Naive thymus-derived CD4-positive, alpha-beta T cell (primary cell): ENCODE measurements at places on chromosomes 1 and 21. TPM values are rescaled to one million over a fixed set of nuclear protein-coding genes. Genes with fewer than 3 reads are reported as not detected.

DNA sequence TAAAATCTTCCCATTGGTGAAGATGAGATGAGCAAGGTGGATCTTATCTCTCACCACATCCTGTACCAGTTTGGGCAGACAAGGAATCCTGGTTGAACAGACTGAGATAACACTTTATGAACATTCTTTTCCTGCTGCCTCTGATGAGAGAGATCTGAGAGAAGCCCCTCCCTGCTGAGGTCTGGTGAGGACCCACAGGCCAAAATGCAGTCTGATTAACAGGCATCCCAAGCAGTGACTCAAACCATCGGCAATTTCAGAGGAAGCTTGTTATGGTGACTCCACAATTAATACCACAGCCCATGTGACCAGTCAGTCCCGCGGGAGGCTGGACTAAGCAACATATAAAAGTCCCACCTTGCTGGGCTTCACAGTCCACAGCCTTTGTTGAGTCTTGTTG is at the start of gene PRR9:
Gene PRR9 (plus strand): TSS at position 373 of the 400 bp plus-strand sequence. CDS start 561 bp downstream, outside the sequence.
- no peak for DNase-seq

Gene GBP6
- total RNA-seq: 2.4 and 2.8 TPM in 2 replicates

GRCh38 chr21:26168371-26168770 is 2.2 kb downstream of the APP start:
- DNase-seq: no peak

Gene SAMSN1
- 27.5 TPM for total RNA-seq

GRCh38 chr1:68024635-68025338 is 25.6 kb downstream of the DIRAS3 start:
- DNase-seq: no peak

GRCh38 chr1:118246646-118247045 is 61.6 kb upstream of the SPAG17 start:
- DNase-seq: no peak

DNA sequence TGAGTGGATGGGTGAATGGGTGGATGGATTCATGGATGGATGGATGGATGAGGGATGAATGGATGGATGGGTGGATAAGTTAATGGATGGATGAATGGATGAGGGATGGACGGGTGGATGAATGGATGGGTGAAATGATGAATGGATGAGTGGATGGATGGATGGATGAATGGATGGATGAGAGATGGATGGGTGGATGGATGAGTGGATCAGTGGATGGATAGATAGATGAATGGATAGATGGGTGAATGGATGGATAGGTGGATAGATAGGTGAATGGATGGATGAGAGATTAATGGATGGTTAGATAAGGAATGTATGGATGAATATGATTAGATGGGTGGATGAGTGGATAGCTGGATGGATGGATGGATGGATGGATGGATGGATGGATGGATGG is 313.5 kb downstream of the NPHP4 start:
- DNase-seq: no peak

DNA sequence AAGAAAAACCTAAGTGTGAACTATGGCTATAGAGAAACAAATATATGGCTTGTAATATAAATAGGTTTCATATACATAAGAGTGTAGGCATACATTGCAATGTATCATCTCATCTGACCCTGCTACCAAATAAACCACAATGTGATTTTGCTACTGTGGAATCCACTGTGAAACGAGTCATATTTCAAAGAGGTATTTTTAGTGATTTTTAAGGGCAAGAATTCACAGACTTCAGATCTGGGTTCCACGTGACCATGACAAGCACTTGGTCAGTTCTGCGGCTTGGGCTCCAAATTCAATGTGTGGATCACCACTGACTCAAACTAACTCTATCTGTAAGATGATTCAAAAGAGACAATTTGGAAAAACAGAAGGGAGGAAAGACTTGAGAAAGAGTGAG is 147.0 kb upstream of the ERG start:
- no peak for DNase-seq

DNA sequence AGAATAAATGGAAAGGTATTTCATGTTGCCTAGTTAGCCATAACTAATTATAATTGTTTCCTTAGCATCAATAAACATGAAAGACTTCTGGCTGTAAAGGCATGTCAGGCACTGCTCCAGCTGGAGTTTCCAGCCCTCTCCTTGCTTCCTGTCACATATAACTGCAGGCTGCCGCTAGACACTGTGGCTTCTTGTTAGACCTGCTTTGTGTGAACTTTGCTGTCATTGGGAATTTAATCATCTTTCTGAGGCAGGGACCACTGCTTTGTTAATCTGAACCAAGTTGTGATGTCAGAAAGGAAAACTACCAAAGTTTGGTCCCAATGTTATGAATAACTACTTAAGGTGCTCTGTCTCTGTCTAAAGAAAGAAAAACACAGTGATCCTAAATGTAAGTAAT is 90.3 kb upstream of the DUSP10 start:
- DNase-seq: no peak

GRCh38 chr1:110266834-110267233 is 56.7 kb downstream of the KCNC4 start:
- DNase-seq: no peak

DNA sequence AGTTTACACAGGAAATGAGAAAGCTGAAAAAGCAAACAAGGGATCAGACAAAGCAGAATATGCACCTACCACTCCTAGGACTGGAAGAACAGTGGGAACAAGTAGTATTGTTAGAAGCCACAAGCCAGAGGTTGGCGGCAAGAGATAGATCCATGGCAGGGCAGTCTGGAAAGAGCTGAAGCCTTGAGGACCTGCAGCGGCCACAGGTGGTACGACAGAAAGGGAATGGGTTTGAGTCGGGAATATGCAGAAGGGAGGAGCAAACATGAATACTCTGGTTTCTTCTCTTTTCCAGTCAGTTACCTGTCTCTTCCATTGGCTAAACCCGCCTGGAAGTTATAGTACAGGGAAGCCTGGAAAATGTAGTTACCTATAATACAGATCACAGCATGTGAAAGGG is 3.9 kb upstream of the PCNX2 start:
- DNase-seq: no peak

DNA sequence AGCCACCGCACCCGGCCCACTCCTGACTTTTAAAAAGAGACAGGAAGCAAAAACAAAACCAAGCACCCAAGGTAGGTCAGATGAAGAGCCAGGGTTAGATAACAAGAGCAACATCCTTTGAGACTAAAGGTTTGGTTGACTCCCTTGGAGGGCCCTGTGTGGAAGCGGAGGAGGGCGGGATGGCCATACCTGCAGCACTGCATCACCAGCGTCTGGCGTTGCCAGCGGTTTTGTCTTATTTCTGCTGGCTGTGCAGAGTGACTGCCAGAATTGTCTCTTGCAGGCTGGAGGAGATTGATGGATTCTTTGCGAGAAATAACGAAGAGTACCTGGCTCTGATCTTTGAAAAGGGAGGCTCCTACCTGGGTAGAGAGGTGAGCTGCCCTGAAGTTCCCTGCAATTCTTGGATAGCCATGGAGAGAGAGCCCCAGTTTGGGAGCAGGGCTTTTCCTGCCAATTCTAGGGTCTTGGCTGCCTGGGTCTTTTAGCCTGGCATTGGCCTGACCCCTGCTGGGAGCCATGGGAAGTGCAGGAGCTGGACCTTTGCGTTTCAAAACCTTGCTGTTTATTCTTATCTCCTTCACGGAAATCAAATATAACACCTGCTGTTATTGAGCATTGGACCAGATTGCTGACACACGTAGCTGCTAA is 24.0 kb downstream of the QSOX1 start:
- DNase-seq: peak; percentile 35

GRCh38 chr1:197320991-197321531 is 53.0 kb downstream of the CRB1 start:
- no peak for DNase-seq

DNA sequence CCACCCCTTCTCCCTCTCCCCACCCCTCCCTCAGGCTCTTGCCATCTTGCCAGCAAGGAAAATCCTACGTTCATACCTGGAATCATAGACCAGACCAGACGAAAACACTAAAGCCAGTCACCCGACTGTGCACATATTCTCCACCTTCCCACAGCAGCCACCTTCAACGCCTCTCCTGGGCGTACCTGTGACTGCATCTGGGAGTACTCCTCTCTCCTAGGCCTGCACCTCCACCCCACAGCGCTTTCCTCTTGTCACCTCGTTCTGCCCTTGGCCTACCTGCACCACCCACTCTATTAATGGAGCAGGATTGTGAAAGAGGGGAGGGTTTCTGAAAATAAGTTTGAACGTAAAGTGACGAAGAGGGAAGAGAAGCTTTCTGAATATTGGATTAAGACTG is 17.8 kb downstream of the PAPPA2 start:
- DNase-seq: no peak

- no peak for DNase-seq
Observed at GRCh38 chr1:43711049-43711448, 3.7 kb downstream of the ST3GAL3 start.

GRCh38 chr1:118821801-118822200 is 166.3 kb downstream of the TBX15 start:
- no peak for DNase-seq

Gene RGS8
- not detected for total RNA-seq

Gene ZNF683
- total RNA-seq: 0.25 TPM in 1 of 2 replicates, not detected in the other

Gene ABCG1
- 28.2 TPM for total RNA-seq

DNA sequence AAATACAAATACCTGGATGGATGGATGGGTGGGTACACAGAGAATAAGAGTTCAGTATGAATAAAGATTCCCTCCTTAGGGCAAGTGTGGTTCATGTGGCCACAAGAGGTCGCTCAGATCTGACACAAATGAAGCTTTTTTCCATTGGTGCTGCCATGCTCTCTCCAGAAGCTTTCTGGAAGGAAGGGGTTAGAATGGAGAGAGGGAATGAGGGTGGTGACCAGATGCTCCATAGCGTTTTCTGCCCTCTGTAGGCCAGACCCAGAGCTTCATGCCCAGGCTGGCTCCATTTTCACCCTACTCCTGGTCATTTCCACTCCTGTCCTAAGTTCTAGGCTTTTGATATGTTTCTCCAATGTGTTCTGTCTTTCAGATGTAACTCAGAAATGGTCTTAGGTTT is 3.3 kb upstream of the FCRL6 start:
- peak; percentile 11 for DNase-seq

GRCh38 chr1:40853113-40853884 is 8.9 kb downstream of the CITED4 start:
- no peak for DNase-seq

GRCh38 chr1:185813401-185813979 is 79.3 kb downstream of the HMCN1 start:
- DNase-seq: no peak

Gene THRAP3
- total RNA-seq: 122 TPM

DNA sequence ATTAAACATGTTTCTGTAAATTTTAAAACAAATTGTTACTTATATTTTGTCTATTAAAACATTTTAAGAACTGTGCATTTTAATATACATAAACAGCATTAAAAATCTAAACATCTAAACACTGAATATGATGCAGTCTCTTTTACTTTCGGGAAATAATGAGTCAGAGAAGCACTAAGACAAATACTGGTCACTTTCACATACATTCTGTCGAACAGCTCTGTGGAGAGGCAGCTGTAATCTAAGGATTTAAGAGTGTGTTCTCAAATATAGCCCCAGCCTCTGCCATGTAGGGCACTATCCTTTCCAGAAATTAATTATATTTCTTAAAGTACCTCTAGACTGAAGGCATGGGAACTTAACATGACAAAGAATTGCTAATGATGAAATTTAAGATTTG is 89.6 kb upstream of the PTGFR start:
- no peak for DNase-seq

DNA sequence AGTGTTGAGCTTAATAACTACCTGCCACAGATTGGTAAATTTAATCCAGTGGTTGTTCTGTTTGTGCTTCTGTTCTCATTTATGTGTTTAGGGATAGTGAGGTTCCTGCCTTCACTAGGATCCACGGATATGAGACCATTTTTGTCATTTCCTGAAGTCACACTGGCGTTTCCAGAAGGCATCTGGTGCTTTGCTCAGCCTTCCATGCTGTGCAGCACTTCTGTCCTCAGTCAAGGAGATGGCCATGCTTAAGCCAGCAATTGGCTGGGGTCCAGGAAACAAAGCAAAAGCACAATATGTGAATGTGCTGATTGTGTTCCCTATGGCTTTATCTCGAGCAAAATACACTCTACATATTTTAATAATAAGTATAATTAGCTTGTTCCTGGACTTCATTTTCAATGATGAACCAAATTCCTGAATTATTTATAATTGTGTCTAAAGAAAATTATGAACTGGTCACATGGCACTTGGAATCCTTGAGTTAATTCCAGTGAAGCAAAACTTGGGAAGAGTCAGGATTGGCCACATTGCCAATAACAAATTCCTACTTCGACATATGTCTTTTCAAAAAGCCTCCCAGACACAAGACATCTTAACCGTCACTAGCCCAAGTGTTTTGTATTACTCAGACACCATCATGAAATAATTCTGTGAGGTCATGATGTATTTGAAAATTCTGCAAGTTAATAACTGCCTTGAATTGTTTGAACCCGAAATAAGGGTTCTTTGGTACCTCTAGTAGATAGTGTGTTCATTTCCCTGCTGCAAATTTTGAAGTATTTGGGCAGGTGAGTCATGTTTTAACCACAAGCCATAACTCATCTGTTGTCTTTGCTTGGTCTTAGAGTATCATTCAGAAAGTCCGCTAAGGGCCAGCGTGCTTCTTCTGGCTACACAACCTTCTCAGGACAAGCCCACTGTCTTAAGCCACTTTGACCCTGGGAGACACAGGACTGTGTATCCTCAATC is 412.4 kb downstream of the DISC1 start:
- DNase-seq: no peak

Gene NUDT17
- 4.9 TPM for total RNA-seq

DNA sequence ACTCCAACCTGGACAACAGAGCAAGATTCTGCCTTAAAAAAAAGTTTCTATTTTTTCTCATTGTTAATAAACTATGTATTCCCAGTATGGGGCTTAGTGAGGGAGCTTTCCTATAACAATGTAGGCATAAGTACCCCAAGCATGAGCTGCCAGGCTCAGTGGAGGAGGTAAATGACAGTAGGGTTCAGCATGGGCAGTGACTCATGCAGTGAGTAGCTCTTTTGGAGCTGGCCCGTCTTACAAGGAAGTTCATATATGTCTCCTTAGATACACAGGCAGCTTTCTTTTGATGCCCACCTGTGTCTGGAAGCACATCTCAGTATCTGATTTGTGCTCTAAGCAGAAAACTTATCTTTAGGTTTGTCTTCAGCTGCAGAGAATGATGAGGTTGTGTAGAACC is 57.9 kb downstream of the ZNF678 start:
- DNase-seq: no peak

DNA sequence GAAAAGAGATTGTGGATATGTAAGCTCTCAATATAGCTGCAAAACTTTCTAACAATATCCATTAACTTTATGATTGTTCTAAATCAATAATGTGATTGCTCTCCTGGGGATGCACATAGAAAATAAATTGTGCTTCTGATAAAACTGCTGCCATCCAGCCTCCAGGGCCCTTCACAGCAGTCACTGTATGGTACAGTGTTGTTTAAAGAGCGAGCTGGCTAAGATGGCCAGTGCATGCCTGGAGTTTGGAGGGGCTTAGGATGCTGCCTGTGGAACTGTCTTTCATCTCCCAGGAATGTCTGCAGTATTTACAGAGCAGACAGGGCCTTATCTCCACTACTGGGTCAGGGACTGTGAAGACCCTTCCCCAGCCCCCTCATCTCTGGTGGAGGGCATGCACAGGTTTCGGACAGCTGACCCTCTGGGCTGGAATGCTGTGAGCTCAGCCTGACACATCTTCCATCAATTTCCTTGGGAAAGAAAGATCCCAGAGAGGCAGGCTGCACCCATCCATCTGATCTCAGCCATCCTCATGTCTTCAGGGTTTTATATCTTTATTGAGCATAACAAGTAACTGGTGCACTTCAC is 137.0 kb downstream of the PLPP3 start:
- no peak for DNase-seq
